ENCODE measurements at places on chromosomes 12 and 14.
A peak's percentile ranks its signal among the peaks of the same experiment; 100 is the strongest.

DNA sequence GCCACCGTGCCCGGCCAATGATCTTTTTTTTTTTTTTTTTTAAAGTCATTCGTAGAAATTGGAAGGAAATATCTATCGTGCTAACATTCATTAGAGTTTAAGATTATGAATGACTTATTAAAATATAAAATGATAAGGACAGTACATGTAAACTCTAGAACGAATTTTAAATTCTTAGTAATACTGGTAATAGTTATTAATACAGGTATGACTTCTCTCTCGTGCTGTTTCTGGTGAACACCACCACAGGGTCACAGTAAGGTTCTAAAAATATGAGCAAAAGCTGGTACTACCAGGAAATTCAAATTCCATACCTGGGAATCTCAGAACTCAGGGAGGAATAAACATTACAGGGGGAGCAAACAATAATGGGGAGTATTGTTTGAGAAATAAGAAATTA, 26.2 kb downstream of the WNK1 start:
- DNase-seq: no peak

- no peak for DNase-seq
These were observed 78.2 kb upstream of the CFL2 start for GRCh38 chr14:34792598-34792997.

DNA sequence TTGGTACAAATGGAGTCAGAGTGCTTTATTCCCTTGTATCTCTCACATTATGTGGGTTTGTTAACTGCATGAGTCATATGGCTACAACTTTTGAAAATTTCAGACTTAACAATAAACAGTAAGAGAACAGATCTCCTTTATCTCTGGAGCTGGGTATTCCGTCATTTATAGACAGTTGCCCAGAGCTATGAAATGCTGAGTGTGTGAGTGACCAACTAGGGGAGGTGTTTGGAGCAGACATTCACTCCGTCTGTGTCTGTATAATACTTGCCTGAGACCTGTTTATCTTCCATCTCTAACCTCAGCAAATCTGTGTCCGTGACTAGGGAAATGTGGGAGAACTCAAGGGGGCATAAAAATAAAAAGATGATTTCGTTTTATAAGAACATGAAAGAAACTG, 279.9 kb upstream of the FAR2 start:
- DNase-seq: peak; percentile 83

DNA sequence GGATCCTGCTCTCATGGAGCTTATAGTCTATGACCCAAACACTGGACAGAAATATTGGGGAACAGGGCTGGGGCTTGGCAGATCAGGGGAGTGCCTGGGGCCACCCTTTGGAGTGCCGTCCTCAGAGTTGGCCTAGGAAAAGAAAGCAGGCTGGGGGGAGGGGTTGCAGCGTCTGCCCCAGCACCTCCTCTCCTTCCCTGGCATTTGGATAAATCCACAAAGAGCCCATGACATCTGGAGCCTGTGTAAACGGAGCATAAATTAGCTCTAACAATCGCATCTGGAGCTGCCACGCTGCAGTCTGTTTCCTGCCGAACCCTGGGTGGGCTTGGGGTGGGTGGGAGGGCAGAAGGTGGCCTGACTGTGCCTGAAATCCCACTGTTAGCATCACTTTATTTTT, 63.8 kb downstream of the MVK start:
- DNase-seq: no peak

DNA sequence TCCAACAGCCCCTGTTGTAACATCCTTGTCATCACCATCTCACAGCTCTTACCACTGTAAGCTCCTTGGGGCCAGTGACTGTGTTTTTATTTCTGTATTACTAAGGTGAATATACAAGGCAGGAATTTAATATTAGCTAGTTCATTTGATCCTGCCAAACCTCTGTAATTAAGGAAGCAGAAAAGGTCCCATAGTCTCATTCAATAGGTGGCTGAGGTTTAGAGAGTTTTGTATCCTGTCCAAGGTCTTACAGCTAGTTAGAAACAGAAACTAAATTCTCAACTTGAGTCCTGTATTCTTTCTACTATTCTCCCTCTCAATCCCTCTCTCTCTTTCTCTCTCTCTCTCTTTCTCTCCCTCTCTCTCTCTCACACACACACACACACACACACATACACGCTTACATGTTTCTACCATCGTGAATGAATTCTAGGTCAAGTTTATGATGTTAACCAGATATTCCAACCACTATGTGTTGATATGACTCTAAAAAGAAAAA, 543 bp upstream of the GLIPR1 start:
- peak; percentile 79 for DNase-seq

GRCh38 chr14:68573126-68573525, 219.7 kb downstream of the ZFP36L1 start:
- no peak for DNase-seq
